ENCODE measurements at places on chromosomes 7 and 10. TPM values are rescaled to one million over a fixed set of nuclear protein-coding genes. Genes with fewer than 3 reads are reported as not detected.

DNA sequence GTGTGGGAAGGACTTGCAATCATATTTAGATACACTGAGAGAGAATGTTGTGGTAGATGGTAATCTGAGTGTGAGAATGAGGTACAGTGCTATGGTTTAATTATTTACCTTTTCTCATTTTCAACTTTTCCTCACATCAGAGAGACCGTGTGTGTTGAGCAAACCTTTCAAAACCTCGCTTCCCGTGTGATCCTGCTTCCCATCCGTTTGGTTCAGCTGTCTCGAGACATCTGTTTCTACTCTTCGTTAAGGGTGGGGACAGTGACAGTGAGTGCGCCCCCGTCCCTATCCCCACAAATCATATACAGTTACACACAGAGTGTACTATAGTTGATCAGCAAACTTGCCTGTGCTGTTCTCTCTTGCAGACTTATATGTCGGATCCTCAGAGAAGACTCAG, 33.0 kb upstream of the NOBOX start:
- DNase-seq, result no peak

Gene ZC3HAV1
- polyA plus RNA-seq, result 162 TPM

- no peak for DNase-seq
These were observed 442.9 kb downstream of the ARL4A start for GRCh38 chr7:13130321-13130720.

GRCh38 chr10:102951316-102951715, 33.2 kb downstream of the CNNM2 start:
- DNase-seq, result no peak

Gene NYAP1
- polyA plus RNA-seq, result not detected

Gene LEP
- polyA plus RNA-seq, result not detected

DNA sequence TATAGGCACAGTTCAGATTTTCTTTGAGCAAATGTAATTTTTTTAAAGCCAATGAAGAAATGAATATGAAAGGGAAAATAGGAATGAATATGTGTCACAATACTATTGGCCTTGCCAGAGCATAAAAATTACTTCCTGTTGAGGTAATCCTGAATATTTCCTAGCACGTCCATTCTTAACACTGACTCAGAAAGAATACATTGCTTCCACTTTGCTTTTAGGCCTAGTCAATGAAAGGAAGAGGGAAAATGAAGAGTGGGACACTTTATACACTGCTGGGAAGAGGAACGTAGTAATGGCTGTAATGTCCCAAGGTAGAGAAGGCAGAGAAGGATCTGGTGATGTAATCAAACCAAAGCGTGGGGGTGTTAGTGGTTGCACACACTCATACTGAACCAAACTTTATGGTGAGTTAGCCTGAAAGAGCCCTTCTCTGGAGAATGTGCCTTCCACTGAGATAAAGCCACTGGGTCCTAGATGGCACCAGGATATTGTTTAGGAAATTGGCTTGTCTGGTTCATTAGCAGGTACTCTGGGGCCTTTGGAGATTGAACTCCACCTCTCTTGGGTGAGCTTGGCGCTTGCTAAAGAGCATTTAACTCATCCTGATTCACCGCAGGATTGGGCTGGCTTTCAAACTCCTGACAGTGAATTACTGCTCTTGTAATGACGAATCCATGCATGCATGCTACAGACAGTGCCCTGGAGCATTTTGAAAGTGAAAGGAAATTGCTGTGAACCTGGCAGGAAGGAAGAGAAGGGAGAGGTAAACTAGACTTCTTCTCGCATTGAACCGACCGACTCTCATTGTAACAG, 254.9 kb downstream of the KIAA1217 start:
- no peak for DNase-seq

DNA sequence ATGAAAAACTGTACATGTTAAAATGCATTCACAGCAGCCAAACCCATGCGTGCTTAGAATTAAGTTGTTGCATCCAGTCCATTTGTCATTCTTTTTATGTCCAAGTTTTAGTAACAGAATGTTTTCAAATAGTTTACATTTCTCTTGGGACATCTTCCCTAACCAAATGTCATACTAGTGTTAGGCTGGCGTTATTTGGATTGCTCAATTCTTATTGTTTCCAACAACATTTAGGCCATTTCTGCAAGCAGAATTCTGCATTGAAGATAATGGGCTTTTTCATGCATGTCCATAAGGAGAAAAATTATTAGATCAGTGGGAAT, 203.0 kb downstream of the HIBADH start:
- no peak for DNase-seq

Gene SPDYE6
- 0.25 TPM for polyA plus RNA-seq

- no peak for DNase-seq
These were observed 429.6 kb downstream of the AUTS2 start for GRCh38 chr7:70027867-70028266.

GRCh38 chr7:20896996-20897395, 110.3 kb upstream of the SP8 start:
- no peak for DNase-seq

Gene STEAP1B
- 0.28 TPM for polyA plus RNA-seq

Gene EIF5AL1
- 0.08 TPM for polyA plus RNA-seq

GRCh38 chr10:103284170-103284569, 7.2 kb downstream of the INA start:
- no peak for DNase-seq

DNA sequence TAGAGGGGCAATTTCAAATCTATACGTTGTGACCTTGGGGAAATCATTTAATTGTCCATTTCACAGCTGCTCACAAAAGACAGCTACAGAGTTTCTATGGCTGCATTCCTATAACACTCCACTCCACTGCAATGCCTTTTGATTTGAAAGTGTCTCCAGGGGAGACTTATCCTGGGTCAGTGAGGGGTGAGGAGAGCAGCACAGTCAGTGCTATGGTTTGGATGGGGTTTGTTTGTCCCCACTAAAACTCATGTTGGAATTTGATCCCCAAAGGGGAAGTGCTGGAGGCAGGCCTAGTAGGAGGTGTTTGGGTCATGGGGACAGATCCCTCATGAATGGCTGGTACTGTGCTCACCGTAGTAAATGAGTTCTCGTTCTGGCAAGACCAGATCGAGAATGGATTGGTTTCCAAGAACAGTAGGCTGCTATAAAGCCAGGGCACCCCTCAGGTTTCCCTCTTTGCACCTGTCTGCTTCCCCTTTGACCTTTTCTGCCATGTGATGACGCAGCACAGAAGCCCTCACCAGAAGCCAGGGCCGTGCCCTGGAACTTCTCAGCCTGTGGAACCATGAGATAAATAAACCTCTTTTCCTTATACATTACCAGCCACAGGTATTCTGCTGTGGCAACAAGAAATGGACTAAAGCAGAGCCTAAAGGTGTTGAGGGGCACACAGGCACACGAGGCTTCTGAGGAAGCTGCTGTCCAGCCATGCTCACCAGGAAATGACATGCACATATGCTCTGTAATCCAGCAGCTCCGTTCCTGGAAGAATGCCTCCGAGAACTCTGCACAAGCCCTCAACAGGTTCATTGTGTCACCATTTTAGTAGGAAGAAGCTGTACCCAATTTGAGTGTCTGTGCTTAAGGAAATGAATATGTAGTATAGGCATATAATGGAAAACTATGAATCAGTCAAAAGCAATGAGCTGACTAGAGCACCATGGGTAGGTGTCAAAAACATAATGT, 5.0 kb upstream of the PAPOLB start:
- DNase-seq, result no peak

- DNase-seq, result no peak
These were observed 12.1 kb upstream of the BHLHA15 start for GRCh38 chr7:98199131-98199530.

DNA sequence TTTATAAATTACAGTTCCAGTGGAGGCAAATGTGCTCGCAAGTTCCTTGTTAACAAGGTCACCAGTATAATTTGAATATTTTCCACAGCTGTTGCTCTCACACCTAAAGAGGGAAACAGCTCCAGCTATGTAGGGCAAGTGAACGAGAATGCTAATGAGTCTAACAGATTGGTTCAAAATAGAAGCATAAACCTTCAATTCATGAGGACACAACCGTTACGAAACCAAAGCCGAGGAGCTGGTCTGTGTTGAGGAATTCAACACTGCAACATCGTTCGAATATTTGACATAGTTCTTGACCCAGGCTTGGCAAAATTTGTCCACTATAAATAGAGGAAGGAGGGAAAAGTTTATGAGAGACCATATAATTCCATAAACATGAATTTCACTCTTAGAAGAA, 161.3 kb downstream of the KLF6 start:
- DNase-seq, result no peak

DNA sequence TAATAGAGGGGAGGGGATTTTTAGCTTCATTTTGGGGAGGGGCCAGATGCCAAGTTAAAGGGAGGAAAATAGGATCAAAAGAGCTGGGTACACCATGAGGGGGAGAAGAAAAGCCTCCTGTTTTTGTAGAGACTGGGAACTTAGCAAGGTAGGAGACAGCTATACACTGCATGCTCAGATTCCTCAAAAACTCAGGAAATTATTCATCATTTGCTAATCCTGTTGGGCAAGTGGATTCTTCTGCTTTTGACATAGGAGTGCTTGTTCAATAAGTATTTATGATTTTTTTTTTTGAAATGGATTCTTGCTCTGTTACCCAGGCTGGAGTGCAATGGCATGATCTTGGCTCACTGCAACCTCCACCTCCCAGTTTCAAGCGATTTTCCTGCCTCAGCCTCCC, 73.4 kb downstream of the LYZL2 start:
- no peak for DNase-seq

- no peak for DNase-seq
These were observed 242.2 kb upstream of the IGFBP3 start for GRCh38 chr7:46163246-46163645.

Gene RBP3
- polyA plus RNA-seq, result not detected

GRCh38 chr10:17199351-17199804, 2.1 kb downstream of the TRDMT1 start:
- DNase-seq, result no peak

- no peak for DNase-seq
These were observed 320.4 kb downstream of the PLXNA4 start for GRCh38 chr7:132255898-132256297.

GRCh38 chr10:79465341-79465740, 19.9 kb upstream of the ZCCHC24 start:
- DNase-seq, result no peak

Gene SMARCD3
- 9.8 TPM for polyA plus RNA-seq

GRCh38 chr7:30984359-30985107, 20.8 kb downstream of the GHRHR start:
- DNase-seq, result no peak

Gene ENTPD1
- 0.16 TPM for polyA plus RNA-seq

- DNase-seq, result no peak
These were observed 103.7 kb downstream of the KCNMA1 start for GRCh38 chr10:77533887-77534278.

GRCh38 chr7:89839329-89839728, 314.9 kb upstream of the STEAP1 start:
- no peak for DNase-seq

Gene RGR
- polyA plus RNA-seq, result not detected

- no peak for DNase-seq
These were observed 25.6 kb downstream of the TAS2R41 start for GRCh38 chr7:143503261-143503660.

- no peak for DNase-seq
These were observed 15.8 kb upstream of the KMT2E start for GRCh38 chr7:104998040-104998752.

GRCh38 chr7:2228921-2229320, 3.8 kb downstream of the MAD1L1 start:
- DNase-seq, result no peak

- no peak for DNase-seq
These were observed 566 bp downstream of the ZNF789 start for GRCh38 chr7:99473315-99473596.

DNA sequence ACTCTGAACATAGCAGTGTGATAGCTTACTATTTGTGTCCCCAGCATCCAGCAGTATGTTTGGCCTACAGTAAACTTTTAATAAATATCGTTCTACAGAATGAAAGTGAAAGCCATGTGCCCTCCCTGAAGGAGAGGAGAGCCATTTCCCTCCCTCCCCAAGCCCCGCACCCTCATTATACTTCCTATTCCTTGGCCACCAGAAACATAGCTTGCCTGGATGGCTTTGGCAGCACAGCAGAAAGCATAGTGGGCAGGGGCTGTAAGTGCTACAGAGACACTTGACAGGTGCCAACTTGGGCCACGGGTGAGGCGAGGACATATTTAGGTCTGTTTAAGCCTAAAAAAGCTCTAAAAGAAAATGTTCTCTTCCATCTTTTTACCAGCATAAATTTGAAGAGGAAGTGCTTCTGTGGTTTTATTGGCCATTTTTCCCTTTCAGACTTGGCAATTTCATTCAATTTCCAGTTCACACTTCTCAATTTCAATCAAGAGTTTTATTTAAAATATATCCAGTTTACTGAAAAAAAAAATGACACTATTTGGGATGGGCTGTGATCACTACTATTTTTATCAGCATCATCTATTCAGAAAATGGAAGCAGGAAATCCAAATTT, 12.7 kb downstream of the HHEX start:
- no peak for DNase-seq

DNA sequence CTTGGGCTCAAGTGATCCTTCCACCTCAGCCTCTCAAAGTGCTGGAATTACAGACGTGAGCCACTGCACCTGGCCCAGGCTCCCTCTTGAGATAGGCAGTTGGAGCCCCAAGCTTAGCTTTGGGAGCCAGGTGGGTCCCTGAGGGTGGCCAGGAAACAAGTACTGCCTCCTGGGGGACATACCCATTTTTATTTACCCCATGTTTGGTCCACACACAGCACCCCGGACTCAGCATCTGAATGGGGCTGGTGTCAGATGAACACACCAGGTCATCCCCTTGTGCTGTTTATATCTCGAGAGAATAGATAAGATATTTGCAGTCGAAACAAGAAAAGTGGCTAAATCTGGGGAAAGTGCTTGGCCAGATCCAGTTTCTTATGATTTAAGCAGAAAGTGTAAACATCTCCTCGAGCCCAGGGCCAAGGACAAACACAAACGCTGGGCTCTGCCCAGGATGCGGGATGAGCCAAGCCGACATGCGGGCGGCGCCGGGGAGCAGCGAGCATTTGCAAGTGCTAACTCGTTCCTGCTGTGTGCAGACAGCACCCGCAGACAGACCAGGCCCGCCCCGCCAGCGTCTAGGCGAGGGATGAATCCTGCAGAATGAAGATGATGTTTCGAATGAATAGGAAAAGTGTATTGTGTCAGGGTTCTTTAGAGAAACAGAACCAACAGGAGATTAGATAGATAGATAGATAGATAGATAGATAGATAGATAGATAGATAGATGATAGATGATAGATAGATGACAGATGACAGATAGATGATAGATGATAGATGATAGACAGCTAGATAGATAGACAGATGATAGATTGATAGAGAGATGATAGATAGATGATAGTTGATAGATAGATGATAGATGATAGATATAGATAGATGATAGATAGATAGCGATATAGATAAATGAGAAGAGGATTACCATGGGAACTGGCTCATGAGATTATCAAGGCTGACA, 44.4 kb upstream of the OCM2 start:
- DNase-seq, result no peak

Gene SLC39A12
- polyA plus RNA-seq, result not detected

Gene SPDYE11
- polyA plus RNA-seq, result not detected

Gene AIMP2
- polyA plus RNA-seq, result 23.9 TPM

All from naive thymus-derived CD8-positive, alpha-beta T cell (primary cell).